Suprapubic skin (tissue), 4 donors: ENCODE measurements at places on chromosomes 16 and 17. TPM values are rescaled to one million over a fixed set of nuclear protein-coding genes. Genes with fewer than 3 reads are reported as not detected.

The TLK2 gene
- total RNA-seq, result 25.4 TPM

DNA sequence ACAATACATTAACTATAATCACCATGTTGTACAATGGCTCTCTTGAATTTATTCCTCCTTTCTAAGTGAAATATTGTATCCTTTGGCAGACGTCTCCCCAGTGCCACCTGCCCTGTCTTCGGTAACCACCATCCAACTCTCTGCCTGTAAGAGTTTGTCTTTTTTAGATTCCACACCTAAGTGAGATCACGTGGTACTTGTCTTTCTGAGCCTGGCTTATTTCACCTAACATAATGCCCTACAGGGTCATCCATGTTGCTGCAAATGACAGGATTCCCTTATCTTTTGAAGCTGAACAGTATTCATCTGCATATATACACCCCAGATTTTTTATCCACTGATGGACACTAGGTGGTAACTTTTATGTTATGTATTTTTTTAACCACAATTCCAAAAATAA lies 24.2 kb downstream of the ORC6 start:
- DNase-seq, result no peak

- DNase-seq, result peak; percentile 75
Observed at GRCh38 chr17:56833057-56833808, 487 bp downstream of the C17orf67 start.

The DECR2 gene
- total RNA-seq, result 23.4 TPM

- no peak for DNase-seq
Observed at GRCh38 chr17:27303734-27304133, 9.8 kb downstream of the WSB1 start.

- DNase-seq, result no peak
Observed at GRCh38 chr16:67023689-67024088, 5.3 kb upstream of the CBFB start.
